ENCODE measurements at places on chromosomes 13 and 19. TPM values are rescaled to one million over a fixed set of nuclear protein-coding genes. Genes with fewer than 3 reads are reported as not detected.

Gene PPP1R13L
- polyA plus RNA-seq, result 3.9 TPM

GRCh38 chr19:570937-571565, 1.3 kb upstream of the BSG start:
- DNase-seq, result no peak

GRCh38 chr19:16736709-16737108, 17.1 kb downstream of the NWD1 start:
- no peak for DNase-seq

GRCh38 chr19:46784262-46785053, 3.9 kb downstream of the SLC1A5 start:
- no peak for DNase-seq

GRCh38 chr19:16814526-16815100, 14.6 kb upstream of the SIN3B start:
- no peak for DNase-seq

Measured in forelimb muscle (tissue), 1 donor.